ENCODE measurements at places on chromosomes 7 and 10.

- peak; percentile 75 for DNase-seq
Observed at GRCh38 chr10:113550365-113550764, 2.5 kb upstream of the HABP2 start.

- DNase-seq, result peak; percentile 84
Observed at GRCh38 chr10:127889605-127890195, 3.0 kb downstream of the CLRN3 start.

DNA sequence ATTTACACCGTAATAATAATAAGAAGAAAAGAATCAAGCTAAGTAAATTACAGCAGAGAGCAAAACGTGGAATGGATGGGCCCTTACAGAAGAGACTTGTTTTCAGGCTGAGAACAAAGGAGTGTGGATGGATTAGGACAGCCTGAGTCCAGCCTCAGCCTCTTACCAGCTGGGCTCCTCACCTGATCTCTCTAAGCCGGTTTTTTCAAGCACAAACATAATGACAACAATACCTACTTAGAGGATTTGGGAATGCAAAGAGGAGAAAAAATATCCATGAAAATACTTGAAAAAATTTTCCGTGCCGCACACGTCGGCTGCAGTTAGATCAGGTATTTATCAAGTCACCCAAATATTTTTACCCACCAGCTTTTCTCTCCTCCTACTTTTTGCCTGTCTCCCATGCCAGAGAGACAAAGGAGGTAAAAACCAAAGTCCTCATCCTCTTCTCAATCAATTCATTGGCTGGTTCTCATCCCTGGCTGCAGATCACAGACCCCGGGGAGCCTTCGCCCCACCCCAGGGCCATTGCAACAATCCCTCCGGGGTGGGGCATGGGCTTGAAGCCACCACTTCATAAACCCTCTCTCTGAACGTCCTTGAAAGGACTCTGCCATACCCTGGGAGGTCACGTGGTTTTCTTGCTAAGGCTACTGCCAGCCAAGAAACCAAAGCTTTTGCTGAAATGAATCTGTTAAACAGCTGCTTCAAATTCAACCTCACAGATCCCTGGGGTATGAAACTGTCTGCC, 29.7 kb upstream of the GTF2I start:
- DNase-seq, result peak; percentile 44

DNA sequence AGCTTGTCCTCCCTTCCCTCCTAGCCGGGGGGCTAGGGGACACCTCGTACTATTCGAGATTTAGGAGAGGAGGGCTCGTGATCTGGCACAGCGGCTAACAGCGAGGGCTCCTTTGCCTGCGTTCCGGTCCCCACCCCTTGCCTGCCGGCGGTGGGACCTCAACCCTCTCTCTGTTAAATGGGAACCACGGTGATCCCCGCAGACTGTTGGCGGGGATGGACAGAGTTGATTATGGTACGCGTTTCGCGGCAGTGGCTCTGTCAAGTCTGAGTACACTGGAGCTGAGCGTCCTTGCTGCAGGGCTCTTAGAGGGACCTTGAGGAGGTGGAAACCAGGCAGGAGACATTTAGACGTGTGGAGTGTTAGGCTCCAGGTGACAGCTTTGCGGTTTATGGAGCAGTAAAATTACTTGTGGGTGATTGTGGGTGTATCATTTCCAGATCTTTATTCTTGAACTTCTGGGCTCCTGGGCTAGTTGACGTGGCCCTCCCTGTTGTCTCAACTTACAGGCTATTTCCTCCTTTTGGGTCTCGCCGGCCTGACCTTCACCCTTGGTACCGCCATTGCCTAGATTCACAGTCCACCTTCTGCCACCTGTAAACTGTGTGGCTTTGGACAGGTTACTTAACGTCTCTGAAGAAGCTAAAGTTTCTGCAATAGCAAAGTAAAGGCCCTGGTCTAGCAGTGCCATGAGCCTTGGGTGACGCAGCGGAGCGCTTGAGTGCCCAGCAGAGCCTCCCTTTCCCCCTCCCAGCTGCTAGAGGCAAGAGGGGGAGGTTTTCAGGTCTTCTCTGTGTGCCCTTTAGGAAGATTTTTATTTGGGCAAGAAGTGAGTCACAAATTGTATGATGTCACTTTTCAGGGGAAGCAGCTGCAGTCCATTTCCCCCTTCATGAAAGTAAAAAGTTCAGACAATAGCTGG, 739 bp downstream of the CASP7 start:
- peak; percentile 58 for DNase-seq

DNA sequence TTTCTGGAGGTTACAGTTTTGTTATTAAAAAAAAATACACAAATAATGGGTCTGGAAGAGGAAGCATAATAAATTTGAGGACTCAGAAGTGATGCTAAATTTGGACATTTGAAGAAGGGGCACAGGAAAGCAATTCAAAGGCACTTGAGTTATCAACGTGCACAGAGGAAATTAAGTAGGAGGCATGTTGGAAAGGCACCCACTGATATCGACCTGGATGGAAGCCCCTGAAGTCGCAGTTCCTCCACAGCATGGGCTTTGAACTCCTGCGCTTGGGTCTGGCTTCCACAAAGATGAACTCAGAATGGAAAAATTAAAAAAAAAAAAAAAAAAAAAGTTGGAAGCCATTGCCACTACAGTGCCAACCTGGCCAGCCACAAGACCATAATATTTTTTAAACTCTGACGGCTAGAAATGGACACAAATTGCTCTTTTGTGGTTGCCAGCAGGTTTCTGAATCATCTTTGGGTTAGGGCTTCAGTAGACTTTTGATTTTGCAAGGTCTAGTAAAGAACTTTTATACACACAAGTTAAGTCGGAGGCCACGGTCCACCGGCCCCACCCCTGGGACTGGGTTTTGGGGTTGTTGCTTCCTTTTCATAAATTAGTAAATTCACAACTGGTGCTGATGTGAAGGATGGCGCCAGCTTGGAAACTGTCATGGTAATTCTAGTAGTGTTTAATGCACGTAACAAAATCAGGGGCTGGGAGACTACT, 21.6 kb downstream of the JCAD start:
- no peak for DNase-seq

DNA sequence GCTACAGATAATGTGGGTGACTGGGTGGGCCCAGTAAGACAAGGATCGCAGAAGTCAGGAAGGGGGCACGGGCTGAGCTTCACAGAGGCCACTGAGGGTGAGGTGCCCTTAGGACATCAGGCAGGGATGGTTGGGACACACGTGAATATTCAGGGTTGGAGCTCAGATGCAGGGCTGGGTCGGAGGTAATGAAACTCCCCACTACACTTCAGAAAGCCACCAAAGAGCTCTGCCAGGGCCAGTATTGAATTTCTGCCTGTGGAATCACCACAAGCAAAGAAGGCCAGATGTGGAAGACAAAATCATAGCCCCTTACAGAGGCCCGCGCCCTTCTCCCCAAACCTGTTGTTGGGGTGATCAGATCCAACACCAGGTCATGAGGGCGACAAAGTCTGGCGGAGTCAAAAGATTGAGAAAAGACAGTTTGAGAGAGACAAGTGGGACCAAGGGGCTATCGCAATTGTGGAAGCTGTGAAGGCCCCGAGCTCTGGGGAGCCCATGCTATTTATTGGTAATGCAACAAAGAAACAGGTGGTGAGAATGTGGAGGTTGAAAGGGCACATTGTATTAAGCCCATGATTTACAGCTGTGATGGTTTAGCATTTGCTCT, 42.4 kb downstream of the STRA8 start:
- no peak for DNase-seq

DNA sequence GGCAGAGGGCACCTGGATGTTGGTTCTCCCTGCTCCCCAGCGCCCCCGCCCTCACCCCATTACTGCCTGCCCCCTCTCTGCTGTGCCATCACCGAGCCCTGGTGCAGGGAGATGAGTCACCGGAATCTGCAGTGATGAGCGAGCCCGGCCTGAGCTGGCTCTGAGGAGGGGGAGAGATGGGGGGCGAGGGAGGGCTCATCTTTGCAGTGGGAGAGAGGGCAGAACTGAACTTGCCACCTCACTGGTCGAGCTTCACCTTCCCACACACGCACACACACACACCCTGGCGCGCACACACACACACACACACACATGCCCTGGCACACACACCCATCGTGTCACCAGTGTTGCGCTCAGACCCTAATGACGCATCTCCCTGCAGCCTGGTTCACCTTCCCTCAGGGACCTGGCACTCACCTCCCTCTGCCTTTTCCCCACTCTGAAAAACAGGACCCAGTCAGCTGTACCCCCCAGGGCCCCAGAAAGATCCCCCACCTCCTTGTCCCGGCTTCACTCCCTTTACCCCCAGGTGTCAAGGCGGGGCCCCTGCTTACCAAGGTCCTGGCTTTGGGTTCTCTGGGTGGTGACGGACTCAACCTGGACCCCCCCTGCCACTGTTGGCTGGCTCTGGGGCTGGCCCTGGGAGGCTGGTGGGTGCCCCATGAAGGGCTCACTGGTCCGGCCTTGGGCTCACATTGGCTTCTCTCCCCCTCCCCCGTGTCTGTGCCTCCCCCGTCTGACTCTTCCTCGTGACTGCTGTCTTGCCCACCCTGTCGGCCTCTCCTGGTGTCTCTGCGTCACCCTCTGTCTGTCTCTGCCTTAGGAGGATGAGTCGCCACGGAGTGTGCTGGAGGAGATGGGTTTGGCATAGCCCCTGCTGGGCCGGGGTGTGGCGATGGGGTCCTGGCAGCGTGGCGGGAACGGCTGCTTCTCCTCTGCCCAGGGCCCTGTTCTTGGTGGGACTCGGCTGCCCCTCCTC, 5.4 kb downstream of the VGF start:
- DNase-seq, result peak; percentile 35

DNA sequence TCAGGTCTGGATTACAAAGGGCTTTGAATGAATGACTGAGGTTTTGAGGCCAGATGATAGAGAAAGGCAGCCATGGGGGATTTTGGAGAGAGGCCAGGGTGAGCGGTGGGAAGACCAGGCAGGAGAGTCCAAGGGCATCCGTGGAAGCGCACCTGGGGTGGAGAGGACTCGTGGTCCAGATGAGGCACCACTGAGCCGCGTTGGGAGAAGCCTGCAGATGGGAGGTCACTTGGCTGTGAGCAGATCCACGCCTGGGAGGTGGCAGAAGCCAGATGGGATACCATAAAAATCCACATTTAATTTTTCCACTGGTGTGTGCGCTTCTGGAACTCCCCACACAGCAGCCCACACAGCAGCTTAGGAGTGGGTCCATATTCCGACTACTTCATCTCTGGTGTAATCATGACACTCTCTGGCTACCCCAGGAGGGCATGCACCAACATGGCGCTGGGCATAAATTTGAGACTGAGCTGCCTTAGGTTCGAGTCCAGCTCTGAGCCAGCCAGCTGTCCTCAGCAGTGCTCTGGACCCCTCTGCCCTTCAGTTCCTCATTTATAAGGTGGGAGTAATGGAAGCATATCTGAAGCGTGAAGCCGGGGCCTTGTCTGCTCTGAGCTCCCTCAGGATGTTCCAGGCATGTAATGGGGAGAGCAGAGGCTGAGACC, 90.2 kb upstream of the FAM20C start:
- DNase-seq, result no peak

DNA sequence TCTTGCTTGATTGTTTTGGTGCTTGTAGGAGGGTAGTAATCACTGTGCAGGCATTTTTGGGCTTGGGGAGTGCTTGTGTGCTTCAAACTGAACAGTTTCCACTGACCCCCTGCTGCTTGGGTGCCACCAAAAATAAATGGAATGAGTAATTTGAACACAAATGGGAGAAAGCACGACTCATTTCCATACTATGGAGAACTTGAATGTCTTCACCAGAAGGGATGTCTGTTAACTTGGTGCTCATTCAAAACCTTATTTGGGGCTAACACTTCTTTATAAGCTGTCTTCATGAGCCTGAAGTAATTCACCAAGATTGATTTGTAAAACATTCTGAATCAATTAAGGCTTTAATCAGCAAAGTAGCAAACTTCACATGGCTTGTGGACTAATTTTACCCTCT, 560.3 kb downstream of the SDK1 start:
- DNase-seq, result no peak

DNA sequence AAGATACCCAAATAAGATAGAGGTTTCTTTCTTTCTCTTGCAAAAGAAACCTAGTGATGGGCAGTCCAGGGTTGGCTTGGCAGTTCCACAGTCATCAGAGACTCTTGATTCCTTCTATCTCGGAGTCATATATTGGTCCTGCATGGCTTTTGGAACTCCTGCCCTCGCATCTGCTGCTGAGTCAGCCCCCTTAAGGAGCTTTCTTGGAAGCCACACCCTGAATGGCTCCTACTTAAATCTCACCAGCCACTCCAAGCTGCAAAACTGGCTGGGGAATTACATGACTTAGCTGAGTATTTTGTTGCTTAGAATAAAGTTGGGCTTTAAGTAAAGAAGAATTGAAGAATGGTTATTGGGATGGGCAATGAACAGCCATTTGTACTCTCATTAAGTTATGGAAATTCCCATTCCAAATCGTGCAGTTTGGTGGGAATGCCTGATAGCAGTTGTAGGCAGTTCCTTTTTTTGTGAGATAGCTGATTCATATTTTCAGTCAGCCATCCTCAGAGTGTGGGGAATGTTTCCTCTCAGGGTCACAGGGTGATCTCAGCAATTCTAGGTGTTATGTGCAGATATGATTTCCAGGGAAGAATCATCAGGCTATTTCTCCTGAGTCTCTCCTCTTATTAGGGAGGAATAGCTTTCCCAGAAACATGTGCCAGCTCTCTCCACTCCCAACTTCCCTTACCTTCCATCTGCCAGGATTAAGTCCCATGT, 209.9 kb downstream of the BBS9 start:
- no peak for DNase-seq

DNA sequence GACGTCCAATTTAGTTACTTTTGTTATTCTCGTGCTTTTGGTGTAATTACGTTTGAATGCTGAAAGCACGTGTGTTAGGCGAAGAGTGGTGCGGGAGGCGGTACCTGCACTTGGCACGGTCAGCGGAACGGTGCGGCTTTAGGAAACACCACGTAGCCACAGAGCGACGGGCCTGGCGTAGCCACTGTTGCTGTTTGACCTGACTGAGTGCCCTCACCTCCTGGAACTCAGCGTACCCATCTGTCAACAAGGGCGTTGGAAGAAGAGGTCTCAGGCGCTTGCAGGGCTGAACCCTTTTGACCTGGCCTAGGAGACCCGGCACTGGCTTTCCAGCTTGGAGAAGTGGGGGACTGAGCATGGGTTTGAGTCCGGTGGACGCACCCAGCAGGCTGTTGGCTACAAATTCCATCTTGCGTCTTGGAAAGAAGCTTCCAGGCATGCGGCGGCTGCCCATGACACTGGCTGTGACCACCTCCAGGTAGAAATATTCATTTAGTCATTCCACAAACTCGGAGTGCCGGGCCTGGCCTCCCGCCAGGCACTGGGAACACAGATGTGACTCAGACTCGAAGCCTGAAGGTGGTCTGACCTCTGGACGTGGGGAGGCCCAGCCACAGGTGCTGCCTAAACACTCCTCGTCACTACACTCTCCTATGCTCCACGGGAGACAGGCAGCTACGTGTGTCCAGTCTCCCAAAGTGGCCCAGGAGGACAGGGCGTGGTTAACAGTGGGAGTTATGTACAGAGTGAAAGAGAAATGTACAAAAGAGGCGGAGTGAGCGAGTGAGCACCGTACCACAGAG, 22.2 kb downstream of the FAM20C start:
- DNase-seq, result peak; percentile 66

DNA sequence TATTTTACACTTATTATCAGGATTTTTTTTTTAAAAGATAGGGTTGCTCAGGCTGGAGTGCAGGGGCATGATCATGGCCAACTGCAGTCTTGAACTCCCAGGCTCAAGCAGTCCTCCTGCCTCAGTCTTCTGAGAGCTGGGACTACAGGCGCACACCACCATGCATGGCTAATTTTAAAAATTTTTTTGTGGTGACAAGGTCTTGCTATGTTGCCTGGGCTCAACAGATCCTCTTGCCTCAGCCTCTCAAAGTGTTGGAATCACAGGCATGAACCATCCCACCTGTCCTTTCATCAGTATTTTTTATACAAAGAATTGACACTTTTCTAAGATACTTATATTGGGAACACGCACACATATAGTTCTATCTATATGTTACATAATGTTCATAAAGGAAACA, 99.3 kb downstream of the PIP4K2A start:
- DNase-seq, result no peak

- no peak for DNase-seq
Observed at GRCh38 chr7:44720301-44720700, 28.3 kb upstream of the ZMIZ2 start.
